Fibroblast of the conjunctiva (primary cell): ENCODE measurements at places on chromosomes 12 and 14.

- no peak for DNase-seq
Observed at GRCh38 chr14:52315355-52315718, 1.2 kb downstream of the PTGER2 start.

DNA sequence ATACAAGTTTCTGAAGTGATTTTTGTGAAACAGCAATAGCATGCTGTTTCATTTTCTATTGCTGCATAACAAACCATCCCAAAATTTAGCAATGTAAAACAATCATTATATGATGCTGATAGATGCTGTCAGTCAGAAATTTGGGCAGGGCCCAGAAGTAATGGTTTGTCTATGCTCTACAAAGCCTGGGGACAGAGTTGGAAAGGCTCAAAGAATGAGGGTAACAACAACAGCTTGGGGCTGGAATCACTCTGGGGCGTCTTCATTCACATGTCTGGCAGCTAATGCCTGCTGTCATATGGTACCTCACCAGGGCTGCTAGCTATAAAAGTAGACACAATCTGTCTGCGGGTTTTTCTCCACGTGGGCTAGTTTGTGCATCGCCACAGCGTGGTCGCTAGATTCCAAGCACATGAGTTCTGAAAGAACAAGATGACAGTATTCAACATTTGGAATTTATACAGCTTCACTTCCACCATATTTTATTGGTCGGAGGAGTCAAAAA, 176.5 kb downstream of the BMP4 start:
- DNase-seq = no peak

DNA sequence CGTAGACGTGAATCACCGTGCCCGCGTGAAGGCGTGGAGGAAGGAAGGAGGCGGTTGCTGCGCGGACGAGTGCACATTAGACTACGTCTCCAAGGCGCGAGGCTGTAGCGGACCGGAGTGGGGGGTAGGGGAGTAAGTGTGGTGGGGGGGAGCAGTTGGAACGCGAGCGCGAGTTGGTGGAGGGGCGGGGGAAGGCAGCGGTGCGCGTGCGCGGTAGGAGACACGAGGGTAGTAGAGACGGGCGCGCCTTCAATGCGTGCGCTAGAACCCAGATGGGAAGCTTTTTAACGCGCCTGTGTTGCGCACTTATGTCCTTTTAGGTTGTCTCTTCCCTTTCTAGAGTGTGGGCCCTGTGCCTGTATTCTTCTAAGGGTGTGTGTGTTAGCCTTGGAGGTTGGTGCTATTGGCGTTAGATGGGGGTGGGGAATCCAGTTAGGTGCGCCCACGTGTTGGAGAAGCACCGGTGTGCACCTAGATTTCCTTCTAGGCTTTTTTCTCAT, 604 bp downstream of the EIF4B start:
- DNase-seq = peak; percentile 43

DNA sequence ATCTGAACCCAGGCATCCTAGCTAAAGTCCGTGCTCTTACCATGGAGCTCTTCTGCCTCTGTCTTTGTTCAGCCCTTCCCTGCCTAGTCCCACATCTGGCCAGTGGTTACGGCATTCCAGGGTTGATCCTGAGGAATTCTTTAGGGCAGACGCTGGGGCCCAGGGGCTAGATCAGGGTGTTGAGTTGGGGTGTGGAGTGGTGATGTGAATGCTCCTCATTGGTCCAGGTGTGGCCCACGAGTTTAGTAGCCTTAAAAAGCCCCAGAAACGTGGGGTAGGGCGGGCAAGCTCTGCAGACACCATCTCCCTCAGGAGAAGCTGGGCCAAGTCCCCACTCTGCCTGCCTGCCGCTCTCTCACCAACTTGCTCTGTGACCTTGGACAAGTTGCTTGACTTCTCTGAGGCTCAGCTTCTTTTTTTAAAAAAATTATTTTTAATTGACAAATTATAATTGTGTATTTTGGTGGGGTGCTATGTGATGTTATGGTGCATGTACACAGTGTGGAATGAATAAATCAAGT, 9.0 kb upstream of the SERPINA6 start:
- DNase-seq = no peak

GRCh38 chr12:5582018-5582417, 150.1 kb downstream of the NTF3 start:
- no peak for DNase-seq

DNA sequence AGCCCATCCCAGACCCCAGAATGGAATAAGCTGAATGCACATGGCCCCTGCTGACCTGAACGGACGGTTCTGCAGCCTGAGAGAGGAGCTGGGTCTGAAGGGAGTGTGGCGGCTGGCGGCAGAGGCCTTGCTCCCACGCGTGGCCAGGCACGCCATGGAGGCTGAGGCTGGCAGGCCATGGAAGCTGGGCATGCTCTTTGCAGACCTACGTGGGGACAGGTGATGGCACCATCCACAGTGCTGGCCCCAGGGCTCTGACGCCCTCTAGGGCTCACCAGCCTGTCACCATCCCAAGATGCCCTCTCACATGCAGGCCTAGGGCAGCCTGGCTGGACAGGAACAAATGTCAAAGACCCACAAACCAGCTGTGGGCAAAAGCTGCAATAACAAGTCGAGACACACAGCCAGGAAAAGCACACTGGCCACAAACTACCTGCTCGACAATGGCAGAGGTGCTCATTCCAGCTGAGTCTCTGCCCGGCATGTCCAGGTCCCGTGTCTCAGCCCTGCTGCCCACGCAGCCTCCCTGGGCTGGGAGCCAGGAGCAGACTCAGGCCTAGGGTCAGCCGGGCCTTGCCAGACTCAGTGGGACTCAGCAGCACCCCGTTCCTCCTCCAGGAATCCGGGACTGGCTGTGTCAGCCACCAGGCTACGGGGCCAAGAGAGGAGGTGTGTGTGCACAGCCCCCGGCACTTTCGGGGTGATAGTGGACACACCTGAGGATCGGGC, 19.7 kb downstream of the BTBD6 start:
- no peak for DNase-seq

DNA sequence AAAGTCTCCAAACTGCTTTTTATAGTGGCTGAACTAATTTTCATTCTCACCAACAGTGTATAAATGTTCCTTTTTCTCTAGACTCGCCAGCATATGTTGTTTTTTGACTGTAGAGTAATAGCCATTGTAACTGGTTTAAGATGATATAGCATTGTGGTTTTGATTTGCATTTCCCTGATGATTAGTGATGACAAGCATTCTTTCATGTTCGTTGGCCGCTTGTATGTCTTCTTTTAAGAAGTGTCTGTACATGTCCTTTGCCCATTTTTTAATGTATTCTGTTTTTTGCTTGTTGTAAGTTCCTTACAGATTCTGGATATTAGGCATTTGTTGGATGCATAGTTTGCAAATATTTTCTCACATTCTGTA, 404.9 kb downstream of the FLRT2 start:
- DNase-seq = no peak

DNA sequence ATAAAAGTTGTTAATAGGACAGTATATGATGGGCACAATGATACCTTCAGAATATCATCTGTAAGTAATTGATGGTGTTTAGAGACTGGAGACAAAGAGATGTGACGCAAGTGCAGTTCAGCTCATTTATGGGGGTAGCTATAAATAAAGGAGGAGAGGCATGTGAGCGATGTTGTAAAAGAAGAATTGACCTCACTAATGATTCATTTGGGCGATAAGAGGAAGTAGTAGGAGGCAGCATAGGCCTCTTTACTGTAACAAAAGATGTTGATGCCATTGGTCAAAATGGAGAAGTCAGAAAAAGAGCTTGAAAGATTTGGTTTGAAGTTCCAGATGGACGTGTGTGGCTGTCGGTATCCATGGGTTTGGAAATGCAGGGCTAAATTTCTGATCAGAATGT, 70.0 kb downstream of the FLRT2 start:
- DNase-seq = no peak

- DNase-seq = no peak
Observed at GRCh38 chr12:97017213-97017612, 110.2 kb downstream of the NEDD1 start.

DNA sequence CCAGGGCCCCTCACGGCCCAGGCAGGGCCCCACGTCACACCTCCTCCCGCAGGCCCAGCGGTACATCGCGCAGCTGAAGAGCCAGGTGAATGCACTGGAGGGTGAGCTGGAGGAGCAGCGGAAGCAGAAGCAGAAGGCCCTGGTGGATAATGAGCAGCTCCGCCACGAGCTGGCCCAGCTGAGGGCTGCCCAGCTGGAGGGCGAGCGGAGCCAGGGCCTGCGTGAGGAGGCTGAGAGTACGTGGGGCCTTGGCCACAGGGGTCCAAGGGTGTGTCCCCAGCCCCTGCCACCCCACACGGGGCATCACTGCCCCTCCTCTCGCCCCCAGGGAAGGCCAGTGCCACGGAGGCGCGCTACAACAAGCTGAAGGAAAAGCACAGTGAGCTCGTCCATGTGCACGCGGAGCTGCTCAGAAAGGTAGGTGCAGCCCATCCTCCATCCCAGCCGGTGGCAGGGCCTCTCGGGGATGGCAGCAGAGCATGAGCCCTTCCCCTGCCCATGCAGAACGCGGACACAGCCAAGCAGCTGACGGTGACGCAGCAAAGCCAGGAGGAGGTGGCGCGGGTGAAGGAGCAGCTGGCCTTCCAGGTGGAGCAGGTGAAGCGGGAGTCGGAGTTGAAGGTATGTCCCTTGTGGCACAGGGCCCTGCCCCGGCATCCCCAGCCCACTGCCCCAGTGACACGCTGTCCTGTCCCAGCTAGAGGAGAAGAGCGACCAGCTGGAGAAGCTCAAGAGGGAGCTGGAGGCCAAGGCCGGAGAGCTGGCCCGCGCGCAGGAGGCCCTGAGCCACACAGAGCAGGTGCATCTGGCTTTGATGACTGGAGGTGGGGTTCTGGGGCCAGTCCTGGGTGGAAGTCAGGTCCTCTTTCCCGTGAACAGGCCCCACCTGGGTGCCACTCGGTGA, 20.9 kb downstream of the HIP1R start:
- DNase-seq = no peak

- no peak for DNase-seq
Observed at GRCh38 chr14:22549981-22550673, 38.9 kb downstream of the DAD1 start.

GRCh38 chr14:91343051-91343450, 74.6 kb downstream of the CCDC88C start:
- no peak for DNase-seq
